ENCODE measurements at places on chromosomes 7 and 10.

GRCh38 chr7:41046221-41046761 lies 656.6 kb downstream of the INHBA start:
- DNase-seq = no peak

- DNase-seq = no peak
These were observed 2.0 kb downstream of the PPP3CB start for GRCh38 chr10:73493781-73494180.

DNA sequence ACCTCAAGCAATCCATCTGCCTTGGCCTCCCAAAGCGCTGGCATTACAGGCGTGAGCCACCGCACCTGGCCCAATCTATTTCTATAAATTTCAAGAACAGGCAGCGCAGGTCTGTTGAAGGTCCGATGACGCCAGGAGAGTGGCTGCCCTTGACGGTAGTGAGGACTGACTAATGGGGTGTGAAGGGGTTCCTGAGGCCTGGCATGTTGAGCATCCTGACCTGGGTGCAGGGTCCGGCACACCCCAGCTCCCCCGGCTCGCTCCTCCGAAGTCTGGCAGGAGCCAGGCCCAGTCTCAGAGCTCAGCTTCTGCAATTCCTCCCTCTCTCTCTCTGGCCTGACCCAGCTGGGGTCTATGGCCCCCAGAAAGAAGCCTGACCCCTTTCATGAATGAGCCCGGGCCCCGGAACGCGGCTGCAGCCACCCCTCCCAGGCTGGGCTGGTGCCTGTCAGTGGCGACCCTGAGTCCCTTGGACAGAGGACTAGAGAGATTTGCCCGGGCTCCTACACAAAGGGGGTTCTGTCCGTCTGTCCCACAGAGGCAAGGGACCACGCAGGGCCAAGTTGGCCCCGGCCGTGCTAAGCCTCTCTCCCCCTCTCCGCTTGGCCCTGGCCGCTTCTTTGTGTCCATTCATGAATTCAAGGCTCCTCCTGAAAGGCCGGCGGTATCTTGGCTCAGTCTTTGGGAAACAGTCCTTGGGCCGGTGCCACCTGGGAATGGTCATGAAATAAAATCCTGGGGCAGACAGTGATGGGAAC lies 18.8 kb downstream of the MMD2 start:
- no peak for DNase-seq

DNA sequence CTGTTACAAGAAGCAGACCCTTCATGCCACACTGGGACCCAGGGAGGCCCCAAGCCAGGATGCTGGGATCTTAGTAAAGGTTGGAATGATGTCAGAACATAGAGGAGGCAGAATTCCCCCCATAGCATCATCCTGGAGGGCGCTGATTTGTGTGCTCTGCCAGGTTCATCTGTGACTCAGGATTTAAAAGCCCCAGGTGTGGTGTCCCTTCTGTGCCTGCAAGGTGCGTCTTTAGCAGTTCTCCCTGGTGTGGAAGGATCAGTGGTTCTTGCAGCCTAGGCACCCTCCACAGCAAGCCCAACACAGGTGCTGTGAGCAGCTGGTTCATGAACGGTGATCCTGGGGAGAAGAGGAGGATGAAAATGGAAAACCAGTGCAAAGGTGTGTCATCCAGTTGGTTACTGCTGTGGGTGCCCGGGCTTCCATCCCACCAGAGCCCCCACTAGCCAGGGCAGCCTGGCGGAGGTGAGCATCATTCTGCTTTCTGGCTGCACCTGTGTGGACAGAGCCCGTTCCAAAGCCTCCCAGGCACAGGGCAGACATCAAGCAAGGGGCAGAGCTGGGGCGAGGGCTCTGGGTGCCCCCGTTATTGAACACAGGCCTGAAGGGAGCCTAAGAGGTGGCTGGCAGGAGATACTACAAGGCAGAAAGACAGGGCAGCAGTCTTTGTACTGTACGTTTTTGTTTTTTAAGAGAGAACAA lies 49.5 kb downstream of the IKZF1 start:
- no peak for DNase-seq

GRCh38 chr7:95989301-95989700 lies 216.9 kb downstream of the DYNC1I1 start:
- no peak for DNase-seq

GRCh38 chr10:97120370-97120769 lies 65.4 kb downstream of the SLIT1 start:
- no peak for DNase-seq

DNA sequence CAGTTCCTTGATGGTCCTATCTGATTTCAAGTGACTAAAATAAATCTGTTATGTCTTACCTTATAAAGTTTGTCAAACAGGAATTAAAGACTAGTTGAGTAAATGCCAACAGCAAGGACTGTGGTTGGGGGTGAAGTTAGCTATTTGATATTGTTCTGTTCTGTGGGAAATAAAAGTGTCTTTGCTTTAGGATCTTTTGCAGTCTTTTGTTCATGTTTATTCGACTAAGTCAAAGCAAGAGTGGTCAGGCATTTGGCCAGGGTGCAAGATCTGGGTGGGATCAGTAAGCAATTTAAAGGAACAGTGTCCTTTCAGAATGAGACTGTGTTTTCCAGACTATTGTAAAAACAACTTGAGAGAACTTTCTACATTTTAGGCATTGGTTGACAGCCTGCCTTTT lies at the start of gene COL28A1:
COL28A1 (minus strand) TSS at position 183 of the 400 bp plus-strand sequence. CDS start 2,998 bp downstream, outside the sequence.
- no peak for DNase-seq

- no peak for DNase-seq
These were observed 695.8 kb downstream of the TYW1 start for GRCh38 chr7:67692425-67692824.

DNA sequence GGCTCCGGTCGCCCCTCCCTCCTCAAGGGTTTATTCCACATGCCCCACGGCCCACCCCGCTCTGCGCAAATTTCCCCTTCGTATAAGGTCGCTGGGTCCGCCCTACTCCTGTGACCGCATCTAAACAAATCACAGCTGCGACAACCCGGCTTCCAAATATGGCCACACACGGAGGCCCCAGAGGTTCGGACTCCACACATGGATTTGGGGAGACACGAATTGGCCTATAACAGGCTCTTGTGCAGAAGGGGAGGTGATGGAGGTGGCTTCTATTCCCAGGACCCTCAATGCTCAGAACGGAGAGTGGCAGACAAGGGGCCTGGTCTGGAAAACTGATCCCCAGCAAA lies 90.1 kb downstream of the FOXL3 start:
- DNase-seq = no peak

DNA sequence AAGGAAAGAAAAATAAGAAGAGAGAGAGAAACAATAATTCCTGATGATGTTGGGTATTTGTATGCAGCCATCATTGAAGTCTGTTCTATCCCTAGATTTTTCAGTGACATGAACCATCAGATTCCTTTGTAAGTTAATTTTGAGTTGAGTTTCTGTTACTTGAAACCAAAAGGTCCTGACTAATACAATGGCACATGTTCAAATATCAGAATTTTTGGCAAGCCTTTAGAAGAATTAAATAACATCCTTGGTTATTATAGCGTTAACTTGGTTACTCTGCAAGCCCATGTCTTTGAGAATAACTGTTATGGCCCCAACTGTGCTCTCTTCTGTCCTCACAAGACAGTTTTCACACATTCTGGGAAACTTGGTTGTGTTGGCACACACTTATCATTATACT lies 66.5 kb downstream of the SYPL1 start:
- no peak for DNase-seq

GRCh38 chr10:416091-416515 lies 273.4 kb downstream of the DIP2C start:
- no peak for DNase-seq

- no peak for DNase-seq
These were observed 35.2 kb downstream of the LSMEM1 start for GRCh38 chr7:112515989-112516388.

- no peak for DNase-seq
These were observed 17.7 kb upstream of the IGFBP3 start for GRCh38 chr7:45938626-45939302.

GRCh38 chr10:114911801-114912469 lies 26.1 kb upstream of the TRUB1 start:
- DNase-seq = no peak

DNA sequence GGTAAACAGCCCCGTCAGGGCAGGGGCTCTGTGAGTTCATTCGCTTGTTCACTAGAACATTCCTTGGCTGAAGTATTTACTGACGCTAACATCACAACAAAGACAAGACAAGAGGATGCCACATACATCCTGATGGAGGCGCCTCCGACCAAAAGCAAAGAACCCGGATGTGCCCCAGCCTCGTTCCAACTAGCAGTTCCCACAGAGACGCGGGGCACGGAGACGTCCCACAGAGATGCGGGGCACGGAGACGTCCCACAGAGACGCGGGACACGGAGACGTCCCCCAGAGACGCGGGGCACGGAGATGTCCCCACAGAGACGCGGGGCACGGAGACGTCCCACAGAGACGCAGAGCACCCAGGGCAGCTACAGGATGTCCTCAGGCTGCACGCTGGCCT lies 35.4 kb upstream of the CFAP46 start:
- no peak for DNase-seq

DNA sequence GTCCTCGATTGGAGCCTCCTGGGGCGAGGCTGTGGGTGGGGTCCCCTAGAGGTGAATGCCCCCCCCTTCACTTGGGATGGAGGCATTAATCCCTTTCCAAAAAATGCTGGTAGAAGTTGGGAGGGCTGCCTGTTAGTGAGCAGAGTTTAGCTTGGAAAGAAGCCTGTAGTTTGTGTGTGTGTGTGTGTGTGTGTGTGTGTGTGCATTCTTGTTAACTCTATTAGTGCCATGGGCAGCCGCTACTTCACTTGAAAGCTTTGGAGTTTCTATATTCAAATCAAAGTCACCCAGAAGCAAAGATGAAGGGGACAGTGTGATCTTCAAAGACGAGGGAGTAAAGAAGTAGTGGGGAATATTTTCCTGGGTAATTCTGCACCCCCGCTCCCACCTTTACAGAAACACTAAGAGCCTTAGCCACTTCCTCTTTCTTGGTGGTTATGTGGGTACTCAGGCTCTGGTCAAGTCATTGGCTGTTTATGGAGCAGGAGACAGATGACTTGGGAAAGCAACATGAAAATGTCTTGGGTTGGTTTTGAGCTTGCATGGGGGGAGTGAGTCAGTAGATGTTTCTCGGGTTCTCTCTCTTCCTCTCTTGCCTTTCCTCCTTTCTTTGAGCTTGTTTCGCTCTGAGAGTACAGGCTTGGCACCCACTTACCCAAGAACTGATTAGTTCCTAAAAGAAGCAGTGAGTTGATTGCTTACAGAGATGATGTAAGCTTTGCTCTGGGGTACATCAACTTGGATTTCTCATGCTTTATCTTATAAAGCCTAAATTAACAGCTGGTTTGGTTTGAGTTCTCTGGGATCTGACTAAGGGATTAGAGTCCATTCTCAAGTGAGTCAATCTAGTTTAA lies 35.9 kb downstream of the TCF7L2 start:
- no peak for DNase-seq

DNA sequence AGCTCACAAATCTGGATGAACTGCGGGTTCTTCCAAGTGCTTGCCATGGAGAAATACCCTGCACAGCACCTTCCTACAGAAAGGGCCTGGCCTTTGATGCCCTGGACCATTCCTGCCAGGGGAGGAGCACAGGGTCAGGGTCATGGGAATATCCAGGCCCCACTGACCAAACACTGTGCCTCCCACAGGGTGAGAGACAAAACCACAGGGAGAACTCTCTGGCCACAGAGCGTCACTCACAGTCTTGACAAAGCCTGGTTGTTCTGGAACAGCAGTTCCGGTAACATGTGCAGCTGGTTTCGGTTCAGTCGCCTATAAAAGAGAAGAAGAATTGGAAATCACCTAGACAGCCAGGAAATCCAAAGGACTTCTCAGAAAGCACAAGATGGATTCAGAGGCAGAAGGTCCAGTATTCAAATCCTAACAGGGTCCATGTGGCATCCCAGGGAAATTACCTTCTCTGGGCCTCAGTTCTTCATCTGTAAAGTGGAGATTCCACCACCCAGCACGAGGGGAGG lies 28.1 kb downstream of the SLIT1 start:
- no peak for DNase-seq

- DNase-seq = no peak
These were observed 129.0 kb downstream of the DNAH11 start for GRCh38 chr7:21671859-21672258.

DNA sequence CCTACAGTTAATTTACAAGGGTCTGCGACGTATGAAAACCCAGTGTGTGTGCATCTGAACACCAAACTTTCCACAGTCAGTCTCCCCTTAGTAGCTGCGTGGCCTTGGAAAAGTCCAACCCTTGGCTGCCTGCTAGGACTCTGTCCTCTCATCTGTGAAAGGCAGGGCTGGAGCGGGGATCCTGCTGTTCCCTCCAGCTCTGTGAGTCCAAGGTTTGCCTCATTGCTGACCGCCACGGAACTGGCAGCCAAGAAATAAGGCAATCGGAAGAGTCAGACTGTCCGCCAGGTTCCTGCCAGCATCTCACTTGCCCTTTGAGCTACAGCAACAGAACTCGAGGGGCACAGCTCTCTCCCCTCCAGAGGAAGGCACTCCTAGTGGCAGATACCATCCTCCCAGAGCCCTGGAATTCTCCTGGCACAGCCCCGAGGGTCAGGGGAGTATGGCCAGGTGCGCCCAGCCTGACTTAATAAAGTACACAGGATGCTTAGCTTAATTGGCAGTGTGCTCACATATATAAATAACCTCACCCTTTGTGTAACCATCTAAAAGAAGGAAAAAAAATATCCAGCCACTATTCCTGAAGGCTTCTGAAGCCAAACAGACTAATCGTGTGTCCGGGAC lies 530.1 kb upstream of the FOXK1 start:
- DNase-seq = no peak

- DNase-seq = no peak
These were observed 78.3 kb downstream of the SNX10 start for GRCh38 chr7:26370011-26370410.

DNA sequence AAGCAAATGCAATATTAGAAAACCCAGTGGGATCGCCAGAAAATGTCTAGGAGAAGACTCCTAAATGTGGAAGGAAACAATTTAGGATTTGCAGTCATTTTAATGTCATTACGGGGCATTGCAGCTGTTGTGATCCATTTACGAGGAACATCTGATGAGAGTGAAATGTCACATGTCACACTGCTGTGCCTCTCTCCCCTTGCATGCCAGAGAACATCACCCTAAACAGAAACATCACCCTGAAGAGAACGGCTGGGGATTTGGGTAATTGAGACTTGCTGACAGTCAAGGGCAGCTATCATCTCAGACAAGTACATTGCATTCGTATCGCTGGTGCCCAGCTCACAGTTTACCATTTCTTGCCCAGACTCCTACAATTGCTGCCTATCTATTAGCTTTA lies 785.7 kb upstream of the POM121L12 start:
- no peak for DNase-seq

DNA sequence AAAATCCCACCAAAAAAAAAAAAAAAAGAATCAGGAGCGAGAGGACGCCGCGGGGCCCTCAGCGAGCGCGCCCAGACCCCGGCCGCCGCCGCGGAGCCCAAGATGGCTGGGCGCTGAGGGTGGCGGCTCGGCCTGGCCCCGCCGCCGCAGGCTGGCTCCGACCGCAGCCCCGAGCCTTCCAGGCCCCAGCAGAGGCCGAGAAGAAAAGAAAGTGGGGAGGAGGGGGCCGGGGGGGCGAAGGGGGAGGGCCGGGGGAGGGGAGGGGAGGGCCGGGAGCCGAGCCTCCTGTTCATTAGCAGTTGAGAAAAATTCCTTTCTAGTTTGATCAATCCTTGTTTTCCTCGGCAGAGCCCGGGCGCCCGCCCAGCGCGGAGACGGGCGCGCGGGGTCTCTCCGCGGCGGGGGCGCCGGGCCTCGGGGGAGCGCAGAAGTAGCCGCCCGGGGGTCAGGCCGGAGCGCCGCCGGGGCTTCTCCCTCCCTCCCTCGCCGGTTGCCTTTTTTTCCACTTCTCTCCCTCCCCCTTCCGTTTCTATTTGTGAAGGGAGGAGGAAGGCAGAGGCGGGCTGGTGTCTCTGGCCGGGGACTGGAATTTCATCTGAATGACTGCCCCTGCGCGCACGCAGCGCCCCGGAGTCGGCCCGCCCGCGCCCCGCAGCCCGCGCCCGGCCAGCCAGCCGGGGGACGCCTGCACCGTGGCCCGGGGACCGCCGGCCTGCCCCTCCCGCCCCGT lies 778 bp upstream of the TRIM8 start:
- no peak for DNase-seq

Measured in stimulated activated CD4-positive, alpha-beta T cell treated with anti-CD3 and anti-CD28 coated beads, Interleukin-1b, Interleukin-23, amount 100 ng/mL, for 1 hour (primary cell).